ENCODE measurements at places on chromosomes 6 and 20.
A peak's percentile ranks its signal among the peaks of the same experiment; 100 is the strongest.

- H3K36me3 ChIP-seq = no peaks in the 10 kb centered on the region
- H3K4me3 ChIP-seq = no peak overlapping the region
- no peak overlapping the region for H3K27ac ChIP-seq
Measured at GRCh38 chr6:77415706-77416105, 47.6 kb downstream of the HTR1B start.

GRCh38 chr6:35354361-35355135 is 12.2 kb downstream of the PPARD start:
- DNase-seq = peak; percentile 46
- H3K36me3 ChIP-seq = peaks cover 9% of the 10 kb centered on the region
- H3K27ac ChIP-seq = peak overlapping the region; percentile 11
- H3K4me1 ChIP-seq = no peaks in the 10 kb centered on the region
- no peak overlapping the region for H3K4me3 ChIP-seq
- no peaks in the 10 kb centered on the region for H3K27me3 ChIP-seq

DNA sequence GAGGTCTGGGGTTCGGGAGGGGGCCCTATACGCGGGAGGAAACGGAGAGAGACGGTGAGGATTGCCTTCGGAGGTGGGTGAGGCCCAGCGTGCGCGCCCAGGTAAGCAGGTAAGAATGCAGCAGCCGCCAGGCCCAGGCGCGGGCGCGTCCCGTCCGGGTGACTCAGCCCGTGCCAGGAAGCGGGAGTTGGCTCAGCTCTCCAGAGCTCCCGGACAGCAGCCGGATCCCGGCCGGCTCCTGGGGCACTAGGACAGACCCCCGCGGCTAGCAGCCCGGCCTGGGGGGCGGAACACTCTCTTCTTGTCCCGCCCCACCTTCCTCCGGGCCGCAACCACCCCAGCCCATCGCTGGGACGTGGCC is 1.5 kb upstream of the MDFI start:
- H3K27ac ChIP-seq = no peak overlapping the region
- no peak overlapping the region for H3K4me3 ChIP-seq
- DNase-seq = peak; percentile 51
- no peaks in the 10 kb centered on the region for H3K4me1 ChIP-seq
- no peaks in the 10 kb centered on the region for H3K36me3 ChIP-seq

- peak; percentile 39 for DNase-seq
- H3K36me3 ChIP-seq = no peaks in the 10 kb centered on the region
- no peaks in the 10 kb centered on the region for H3K27me3 ChIP-seq
- H3K4me3 ChIP-seq = no peak overlapping the region
- peaks cover 7% of the 10 kb centered on the region for H3K4me1 ChIP-seq
Measured at GRCh38 chr6:45643126-45643525, 265.4 kb upstream of the SUPT3H start.

- H3K27me3 ChIP-seq = no peaks in the 10 kb centered on the region
- H3K4me3 ChIP-seq = no peak overlapping the region
- H3K27ac ChIP-seq = no peak overlapping the region
- H3K4me1 ChIP-seq = no peaks in the 10 kb centered on the region
- DNase-seq = no peak
Measured at GRCh38 chr20:12640251-12640650, 368.5 kb upstream of the SPTLC3 start.

DNA sequence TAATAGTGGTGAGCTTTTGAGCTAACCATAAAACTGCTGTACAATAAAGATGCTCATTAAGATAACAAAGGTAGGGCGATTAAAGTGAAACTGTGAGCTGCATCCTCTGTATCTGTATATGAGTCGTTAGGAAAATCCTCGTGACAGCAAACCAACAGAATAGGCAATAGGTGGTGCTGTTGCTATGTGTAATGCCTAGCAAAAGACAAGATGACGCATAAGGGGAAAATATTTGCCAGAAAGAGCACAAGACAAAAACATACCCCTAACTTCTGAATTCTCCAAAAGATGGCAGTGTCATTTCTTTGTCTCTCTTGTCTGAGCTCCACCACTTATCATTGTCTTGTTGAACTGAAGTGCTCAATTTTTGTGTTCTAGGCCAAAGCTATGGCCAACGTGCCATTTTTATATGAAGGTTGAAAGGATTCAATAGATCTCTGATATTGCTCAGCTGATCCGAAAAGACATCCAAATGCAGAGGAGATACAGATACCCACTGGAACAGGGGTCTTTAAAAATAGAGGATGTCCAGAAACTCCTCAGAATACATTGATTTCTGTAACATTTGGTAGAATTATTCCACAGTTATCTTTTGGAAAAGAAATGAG is 56.3 kb upstream of the ANKEF1 start:
- no peak overlapping the region for H3K27ac ChIP-seq
- no peaks in the 10 kb centered on the region for H3K36me3 ChIP-seq
- H3K4me3 ChIP-seq = no peak overlapping the region
- DNase-seq = peak; percentile 86
- no peaks in the 10 kb centered on the region for H3K4me1 ChIP-seq

- H3K4me3 ChIP-seq = no peak overlapping the region
- no peaks in the 10 kb centered on the region for H3K36me3 ChIP-seq
- H3K27me3 ChIP-seq = no peaks in the 10 kb centered on the region
- H3K27ac ChIP-seq = no peak overlapping the region
- H3K4me1 ChIP-seq = no peaks in the 10 kb centered on the region
- DNase-seq = no peak
Measured at GRCh38 chr6:105107207-105107606, 72.6 kb downstream of the POPDC3 start.

DNA sequence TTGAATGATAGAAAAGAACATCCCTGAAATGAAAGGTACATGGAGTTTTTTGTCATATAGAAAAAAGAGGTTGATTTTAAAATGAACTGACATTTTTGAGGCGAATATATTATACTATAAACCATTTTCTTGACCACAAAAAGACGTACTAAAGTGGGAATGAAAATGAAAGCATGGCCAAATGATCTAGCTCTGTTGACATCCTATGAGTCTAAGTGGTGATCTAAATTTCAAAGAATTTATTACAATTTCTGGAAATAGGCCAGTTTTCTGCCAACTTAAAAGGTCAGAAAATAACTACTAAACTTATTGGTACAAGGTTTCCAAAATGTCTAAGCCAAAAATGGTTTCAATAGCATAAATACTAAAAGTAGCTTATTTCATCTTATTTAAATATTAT is 536.8 kb downstream of the EYS start:
- no peak overlapping the region for H3K27ac ChIP-seq
- H3K27me3 ChIP-seq = no peaks in the 10 kb centered on the region
- H3K4me1 ChIP-seq = no peaks in the 10 kb centered on the region
- DNase-seq = peak; percentile 16
- H3K36me3 ChIP-seq = no peaks in the 10 kb centered on the region

DNA sequence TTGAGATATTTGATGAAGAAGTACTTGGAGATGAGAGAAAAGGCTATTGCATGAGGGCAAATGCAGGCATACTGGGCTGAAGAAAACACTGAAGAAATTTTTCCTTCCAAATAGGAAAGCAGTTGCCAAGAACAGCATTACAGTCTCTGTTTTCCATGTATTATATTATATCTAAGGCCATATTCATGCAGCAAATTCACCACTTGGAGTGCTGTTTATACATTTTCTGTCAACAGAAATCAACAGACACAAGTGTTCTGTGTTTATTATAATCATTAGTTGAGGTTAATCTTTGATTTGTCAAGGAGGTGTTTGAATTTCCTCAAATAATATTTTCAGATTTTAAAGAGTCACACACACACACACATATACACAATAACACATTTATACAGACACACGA is 268.8 kb upstream of the PLCB4 start:
- no peak for DNase-seq
- H3K27ac ChIP-seq = no peak overlapping the region
- no peaks in the 10 kb centered on the region for H3K4me1 ChIP-seq
- H3K4me3 ChIP-seq = no peak overlapping the region
- no peaks in the 10 kb centered on the region for H3K36me3 ChIP-seq

GRCh38 chr20:43744966-43745730 is 18.3 kb upstream of the GTSF1L start:
- H3K27me3 ChIP-seq = peaks cover 5% of the 10 kb centered on the region
- H3K4me3 ChIP-seq = no peak overlapping the region
- no peak for DNase-seq
- no peaks in the 10 kb centered on the region for H3K4me1 ChIP-seq
- H3K27ac ChIP-seq = no peak overlapping the region

- H3K36me3 ChIP-seq = no peaks in the 10 kb centered on the region
- DNase-seq = no peak
- H3K4me1 ChIP-seq = no peaks in the 10 kb centered on the region
Measured at GRCh38 chr20:15812696-15813095, 760.6 kb downstream of the KIF16B start.

- H3K27me3 ChIP-seq = no peaks in the 10 kb centered on the region
- no peak for DNase-seq
- peaks cover 21% of the 10 kb centered on the region for H3K36me3 ChIP-seq
- no peak overlapping the region for H3K27ac ChIP-seq
- H3K4me1 ChIP-seq = peaks cover 1% of the 10 kb centered on the region
Measured at GRCh38 chr20:37233548-37234253, 27.9 kb downstream of the GHRH start.

GRCh38 chr20:43665466-43666176 is 1.3 kb upstream of the MYBL2 start:
- H3K27me3 ChIP-seq = no peaks in the 10 kb centered on the region
- DNase-seq = no peak
- H3K4me1 ChIP-seq = no peaks in the 10 kb centered on the region
- no peak overlapping the region for H3K4me3 ChIP-seq

DNA sequence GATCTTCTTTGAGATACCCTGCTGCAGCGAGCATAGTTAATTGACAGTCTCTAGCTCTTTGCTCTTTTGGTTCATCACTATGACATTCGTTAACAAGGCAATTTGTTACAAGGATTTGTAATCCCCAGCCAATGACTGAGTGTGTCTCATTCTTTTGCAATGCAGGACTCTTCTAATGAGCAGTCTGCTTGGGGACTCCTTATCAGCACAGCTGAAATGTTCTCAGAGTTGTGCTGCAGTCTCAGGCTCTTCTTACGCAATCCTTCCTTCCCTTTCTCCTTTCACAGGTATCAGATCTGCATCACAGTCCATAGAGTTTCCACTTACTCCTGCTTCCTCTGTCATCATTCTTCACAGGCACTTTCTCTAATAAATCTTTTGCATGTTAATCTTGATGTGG is 161.2 kb upstream of the OGFRL1 start:
- no peaks in the 10 kb centered on the region for H3K27me3 ChIP-seq
- DNase-seq = peak; percentile 19
- H3K36me3 ChIP-seq = no peaks in the 10 kb centered on the region
- H3K27ac ChIP-seq = no peak overlapping the region
- H3K4me1 ChIP-seq = no peaks in the 10 kb centered on the region
- H3K4me3 ChIP-seq = no peak overlapping the region

- H3K4me1 ChIP-seq = no peaks in the 10 kb centered on the region
- no peaks in the 10 kb centered on the region for H3K36me3 ChIP-seq
- H3K27ac ChIP-seq = no peak overlapping the region
- no peak overlapping the region for H3K4me3 ChIP-seq
- DNase-seq = no peak
- H3K27me3 ChIP-seq = no peaks in the 10 kb centered on the region
Measured at GRCh38 chr6:60643870-60644269, 1642.2 kb downstream of the KHDRBS2 start.

DNA sequence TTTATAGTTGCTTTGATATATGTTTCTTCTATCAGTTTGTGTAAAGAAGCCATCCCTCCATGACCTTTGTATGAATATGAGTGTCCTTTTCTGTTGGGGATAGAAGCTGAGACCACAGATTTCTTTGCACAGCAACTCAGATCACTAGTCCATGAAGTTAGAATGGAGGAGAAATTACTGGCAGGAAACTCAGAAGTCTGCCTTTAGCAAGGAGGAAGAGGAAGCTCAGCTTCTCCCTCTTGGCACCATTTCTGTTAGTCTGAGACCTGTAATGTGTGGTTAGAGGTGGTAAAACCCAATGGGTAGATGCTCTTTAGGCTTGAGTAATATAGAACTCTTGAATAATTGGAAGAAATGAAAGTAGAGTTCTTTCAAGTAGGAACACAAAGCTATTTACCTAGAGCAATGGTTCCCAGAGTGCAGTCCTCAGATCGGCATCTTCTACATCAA is 995.3 kb upstream of the FLRT3 start:
- H3K4me3 ChIP-seq = no peak overlapping the region
- DNase-seq = no peak
- H3K27me3 ChIP-seq = no peaks in the 10 kb centered on the region
- no peaks in the 10 kb centered on the region for H3K4me1 ChIP-seq
- H3K36me3 ChIP-seq = no peaks in the 10 kb centered on the region
- no peak overlapping the region for H3K27ac ChIP-seq

- H3K4me1 ChIP-seq = no peaks in the 10 kb centered on the region
- no peak overlapping the region for H3K27ac ChIP-seq
- no peak overlapping the region for H3K4me3 ChIP-seq
- H3K27me3 ChIP-seq = no peaks in the 10 kb centered on the region
Measured at GRCh38 chr6:39941138-39941537, 6.9 kb upstream of the MOCS1 start.

GRCh38 chr6:108944707-108945680 is 96.8 kb downstream of the ARMC2 start:
- peak overlapping the region; percentile 43 for H3K4me3 ChIP-seq
- peaks cover 21% of the 10 kb centered on the region for H3K4me1 ChIP-seq
- H3K27ac ChIP-seq = peak overlapping the region; percentile 86
- H3K27me3 ChIP-seq = no peaks in the 10 kb centered on the region

GRCh38 chr20:36941401-36941835 is 10.1 kb downstream of the SAMHD1 start:
- H3K36me3 ChIP-seq = no peaks in the 10 kb centered on the region
- H3K4me3 ChIP-seq = no peak overlapping the region
- no peaks in the 10 kb centered on the region for H3K27me3 ChIP-seq
- H3K4me1 ChIP-seq = no peaks in the 10 kb centered on the region
- H3K27ac ChIP-seq = no peak overlapping the region

DNA sequence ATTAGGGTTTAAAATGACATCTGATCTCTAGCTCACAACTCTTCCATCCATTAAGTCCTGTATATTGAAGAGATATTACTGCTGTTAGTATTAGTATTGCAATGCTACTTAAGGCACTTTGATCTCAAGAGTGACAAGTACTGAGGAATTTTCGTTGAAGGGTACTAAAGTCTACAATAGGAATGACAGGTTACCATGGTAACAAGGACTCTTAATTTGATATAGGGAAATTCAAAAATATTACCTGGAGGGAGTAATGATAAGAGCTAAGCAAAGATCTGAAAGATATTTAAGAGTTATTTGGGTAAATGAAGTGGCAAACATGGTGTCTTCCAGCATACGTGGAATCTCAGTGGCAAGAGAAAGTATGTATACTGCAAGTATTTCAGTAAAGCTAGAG is 518.0 kb upstream of the SLC35B3 start:
- no peak for DNase-seq
- H3K27me3 ChIP-seq = no peaks in the 10 kb centered on the region
- no peaks in the 10 kb centered on the region for H3K4me1 ChIP-seq
- no peak overlapping the region for H3K27ac ChIP-seq
- no peak overlapping the region for H3K4me3 ChIP-seq

- no peaks in the 10 kb centered on the region for H3K4me1 ChIP-seq
- no peak for DNase-seq
- H3K36me3 ChIP-seq = no peaks in the 10 kb centered on the region
- no peak overlapping the region for H3K27ac ChIP-seq
Measured at GRCh38 chr6:9540126-9540525, 874.7 kb downstream of the TFAP2A start.

DNA sequence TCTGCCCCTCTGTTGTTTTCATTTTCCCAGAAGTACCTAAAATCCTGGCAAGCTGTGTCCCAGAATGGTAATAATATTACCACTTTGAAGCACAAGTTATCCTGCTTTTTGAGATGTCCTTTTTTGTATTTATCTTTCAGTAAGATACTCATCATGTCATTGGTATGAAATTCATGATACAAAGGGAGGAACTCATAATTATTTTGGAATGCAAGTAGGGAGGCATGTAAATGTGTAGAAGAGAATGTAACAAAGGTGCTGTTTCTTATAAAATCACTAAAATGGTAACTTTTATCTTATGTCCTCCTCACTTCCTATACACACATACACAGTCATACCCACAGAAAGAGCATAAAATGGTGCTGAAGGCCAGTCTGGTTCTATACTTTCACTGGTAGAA is 109.9 kb downstream of the CD2AP start:
- peak; percentile 62 for DNase-seq
- H3K27me3 ChIP-seq = no peaks in the 10 kb centered on the region

Measured in fibroblast of lung (primary cell).